HFFc6 (cell line): ENCODE measurements at places on chromosomes 3 and 15.
A peak's percentile ranks its signal among the peaks of the same experiment; 100 is the strongest.

DNA sequence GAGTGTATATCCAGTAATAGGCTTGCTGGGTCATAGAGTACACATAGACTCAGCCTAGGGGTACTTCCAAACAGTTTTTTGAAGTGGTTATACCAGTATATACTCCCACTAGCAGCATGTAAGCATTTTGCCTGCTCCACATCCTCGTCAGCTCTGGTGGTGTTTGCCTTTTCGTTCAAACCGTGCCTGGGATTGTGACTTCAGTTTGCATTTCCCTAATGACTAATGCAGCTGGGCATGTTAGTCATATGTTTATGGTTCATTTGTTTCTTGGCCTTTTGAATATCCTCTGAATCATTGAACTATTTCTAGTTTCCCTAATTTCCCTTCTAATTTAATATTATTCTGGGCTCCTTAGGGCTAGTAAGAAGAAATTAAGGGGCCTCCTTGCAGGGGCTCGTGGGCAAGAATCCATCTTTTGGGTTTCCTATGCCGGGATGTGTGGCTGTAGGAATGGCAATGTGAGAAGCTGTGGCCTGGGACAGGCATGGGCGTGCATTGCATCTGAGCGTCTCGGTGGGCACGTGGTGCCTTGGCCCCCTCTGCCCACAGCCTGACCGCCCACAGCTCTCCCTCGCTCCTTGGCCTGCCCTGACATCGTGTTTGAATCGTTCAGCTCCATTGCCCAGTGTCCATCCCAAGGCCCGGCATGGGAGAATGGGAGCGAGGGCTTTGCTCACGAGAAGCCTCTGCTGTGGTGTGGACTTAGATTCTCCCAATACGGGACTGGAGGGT, 26.4 kb downstream of the FAH start:
- DNase-seq = peak; percentile 91

DNA sequence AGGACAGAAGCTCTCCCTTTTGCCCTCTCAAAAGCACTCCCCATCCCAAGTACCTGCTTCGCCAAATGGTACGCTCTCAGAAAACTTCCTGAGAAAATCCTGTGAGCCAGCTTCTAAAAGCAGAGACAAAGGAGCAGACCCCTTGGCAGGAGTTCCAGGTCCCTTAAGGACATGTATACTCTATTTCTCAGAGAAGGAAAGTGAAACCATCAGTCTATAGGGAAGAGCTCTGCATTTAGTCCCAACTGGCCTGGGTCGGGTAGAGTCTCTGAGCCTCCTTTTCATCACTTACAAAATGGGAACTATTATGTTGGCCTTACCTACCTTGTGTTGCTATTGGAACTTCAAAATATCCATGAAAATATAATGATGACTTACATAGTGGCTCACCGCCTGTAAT, 19.7 kb downstream of the DAPK2 start:
- DNase-seq = no peak

- no peak for DNase-seq
These were observed 281.7 kb upstream of the COL8A1 start for GRCh38 chr3:99356696-99357095.

- DNase-seq = no peak
These were observed 46.9 kb downstream of the FAM43A start for GRCh38 chr3:194732617-194733016.

DNA sequence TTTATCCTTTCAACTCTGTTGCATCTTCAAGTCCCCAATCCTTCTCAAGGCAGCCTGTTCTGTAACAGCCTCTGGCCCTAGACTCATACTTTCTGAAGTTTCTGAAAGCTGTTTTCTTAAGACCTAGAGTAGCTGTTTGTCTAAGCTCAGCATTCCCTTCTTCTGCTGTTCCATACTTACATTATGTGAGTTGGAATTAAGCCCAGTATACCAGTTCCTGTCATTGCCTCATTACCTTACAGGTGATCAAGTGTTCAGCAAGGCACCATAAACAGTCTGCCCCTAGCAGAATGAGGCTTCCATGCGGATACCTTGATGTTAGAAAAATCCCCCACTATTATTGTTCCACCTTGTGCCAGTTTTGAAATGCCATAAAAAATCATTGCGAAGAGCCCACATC, 180.6 kb downstream of the PLCL2 start:
- no peak for DNase-seq

DNA sequence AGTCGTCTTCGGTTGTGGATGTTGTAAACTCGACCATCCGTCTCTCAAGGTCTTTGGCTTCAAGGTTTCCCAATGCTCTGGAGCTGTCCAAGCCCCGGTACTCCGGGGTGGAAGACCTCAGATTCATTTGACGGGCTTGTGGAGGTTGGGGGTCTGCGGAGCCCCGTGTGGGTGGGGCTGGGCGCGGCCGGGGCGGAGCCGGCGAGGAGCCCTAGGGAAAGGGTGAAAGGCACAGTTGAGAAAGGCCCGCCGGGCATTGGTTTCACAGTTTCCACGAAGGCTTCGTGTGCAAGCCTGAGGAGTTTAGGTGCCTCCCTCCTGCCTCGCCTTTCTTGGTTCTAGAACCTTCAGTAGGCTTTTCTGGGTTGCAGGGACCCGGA, 360 bp upstream of the MGA start:
- no peak for DNase-seq

- no peak for DNase-seq
These were observed 123.0 kb downstream of the VGLL3 start for GRCh38 chr3:86867982-86868381.

- DNase-seq = no peak
These were observed 27.5 kb upstream of the LCTL start for GRCh38 chr15:66593219-66593780.

DNA sequence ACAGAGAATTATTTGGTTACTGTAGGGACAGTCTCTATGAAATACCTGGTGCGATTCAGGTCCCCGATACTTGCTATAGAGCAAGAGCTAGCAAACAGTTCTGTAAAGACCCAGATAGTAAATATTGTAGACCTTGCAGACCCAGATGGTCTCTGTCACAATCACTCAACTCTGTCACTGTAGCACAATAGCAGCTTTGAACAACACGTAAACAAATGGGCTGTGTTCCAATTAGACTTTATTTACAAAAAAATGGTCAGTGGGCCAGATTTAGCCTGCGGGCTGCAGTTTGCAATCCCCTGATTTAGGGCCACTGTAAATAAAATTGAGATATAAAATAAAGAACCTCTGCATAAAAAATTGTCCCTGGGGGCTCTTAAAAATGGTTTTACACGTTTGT, 127.7 kb downstream of the SV2B start:
- no peak for DNase-seq
